ENCODE measurements at places on chromosomes 12 and 14.
A peak's percentile ranks its signal among the peaks of the same experiment; 100 is the strongest.

GRCh38 chr14:24982472-24983155, 67.3 kb downstream of the STXBP6 start:
- no peak for DNase-seq

- peak; percentile 91 for DNase-seq
Measured at GRCh38 chr12:3604748-3605586, 114.0 kb downstream of the PRMT8 start.

DNA sequence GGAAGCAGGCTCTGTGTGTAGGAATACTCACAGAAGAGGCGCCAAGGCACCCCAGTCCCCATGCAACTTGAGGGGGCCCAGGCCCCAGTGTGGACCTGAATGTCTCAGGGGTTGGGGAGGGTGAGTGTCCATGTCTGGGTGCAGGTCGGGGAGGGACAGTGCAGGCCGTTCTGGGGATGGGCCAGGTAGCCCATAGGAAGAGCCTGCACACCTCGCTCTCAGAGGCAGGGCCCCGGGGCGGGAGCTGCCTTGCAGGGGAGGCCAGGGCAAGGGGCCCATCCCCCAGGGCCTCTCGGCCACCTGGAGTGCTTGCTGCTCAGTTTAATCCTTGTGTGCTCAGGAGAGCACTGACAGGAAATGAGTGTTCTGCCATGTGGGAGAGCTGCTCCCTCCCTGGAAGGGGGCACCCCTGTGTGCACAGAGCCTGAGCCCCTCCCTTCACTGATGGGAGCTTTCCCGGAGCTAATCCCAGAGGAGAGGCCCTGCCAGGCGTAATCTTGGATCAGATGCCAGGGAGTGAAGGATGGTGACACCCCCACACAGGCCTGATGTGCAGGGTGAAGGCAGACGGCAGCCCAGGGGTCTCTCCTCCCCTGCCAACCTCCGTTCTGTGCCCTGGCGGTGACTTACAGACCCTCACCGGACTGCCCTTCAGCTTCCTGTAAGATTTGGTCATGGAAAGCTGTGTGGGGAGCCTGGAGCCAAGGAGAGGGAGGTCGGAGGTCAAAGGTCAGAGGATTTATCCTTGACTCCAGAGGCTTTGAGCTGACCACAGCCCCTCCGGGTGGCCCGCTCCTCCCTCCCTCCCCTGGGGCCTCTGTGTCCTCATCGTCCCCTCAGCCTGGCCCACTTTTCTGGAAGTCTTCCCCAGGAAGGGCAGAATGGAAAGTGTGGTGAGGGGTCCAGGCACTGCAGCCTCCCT, 24.4 kb upstream of the FBRSL1 start:
- peak; percentile 63 for DNase-seq

DNA sequence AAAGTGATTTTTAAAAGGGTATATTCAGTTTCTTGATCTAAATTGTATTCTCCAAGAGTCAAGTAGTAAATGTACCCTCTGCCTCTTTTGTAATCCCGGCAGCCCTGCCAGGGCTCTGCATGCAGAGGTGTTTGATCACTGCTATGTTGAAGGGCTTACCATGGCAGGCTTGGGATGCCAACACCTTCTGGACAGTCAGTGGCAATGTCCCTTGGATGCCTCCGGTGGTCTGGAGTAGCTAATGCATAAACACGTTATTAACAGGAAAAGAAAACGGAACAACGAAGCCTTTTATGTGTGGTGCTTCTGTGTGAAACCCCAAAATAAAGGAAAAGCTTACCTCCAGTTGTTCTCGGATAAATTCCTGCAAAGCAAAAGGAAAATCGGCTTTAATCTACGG, 19.9 kb downstream of the EIF2B2 start:
- DNase-seq = peak; percentile 3

- no peak for DNase-seq
Measured at GRCh38 chr12:71581206-71581605, 82.4 kb downstream of the ZFC3H1 start.

- DNase-seq = no peak
Measured at GRCh38 chr12:10941916-10942607, 3.0 kb upstream of the TAS2R14 start.

DNA sequence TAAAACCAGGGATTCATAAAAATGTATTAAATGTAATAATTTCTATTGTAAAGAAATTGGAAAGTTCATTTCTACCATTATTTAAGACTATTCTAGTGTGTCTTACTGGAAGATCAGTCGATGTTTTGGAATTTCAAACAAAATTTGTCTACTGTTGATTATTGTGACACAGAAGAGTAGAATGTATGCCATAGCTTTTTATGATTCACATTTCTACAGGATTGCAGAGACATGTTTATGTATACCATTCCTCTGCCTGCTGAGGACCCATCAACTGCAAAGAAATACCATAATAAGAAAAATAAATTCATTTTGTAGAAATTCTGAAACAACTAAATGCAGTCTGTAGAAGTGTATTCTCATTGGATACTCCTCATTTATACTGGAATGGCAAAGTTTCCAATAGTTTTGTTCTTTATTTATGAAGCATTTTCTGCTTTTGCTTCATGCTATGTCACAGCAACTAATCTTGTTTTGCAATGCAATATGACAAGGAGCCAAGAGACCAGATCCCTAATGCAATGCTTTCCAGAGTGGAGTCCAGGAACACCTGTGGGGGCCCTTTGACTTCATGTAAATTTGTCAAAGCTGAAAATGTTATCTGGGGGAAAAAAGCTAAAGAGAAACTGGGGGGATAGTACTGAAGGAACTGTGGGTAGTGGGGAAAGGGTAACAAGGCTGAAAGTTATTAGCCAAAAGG, 172.9 kb upstream of the LRIG3 start:
- no peak for DNase-seq
